ENCODE measurements at places on chromosomes 6 and 20.

GRCh38 chr20:33005132-33005566 lies 916 bp upstream of the SUN5 start:
- no peak for DNase-seq

GRCh38 chr6:95318137-95318536 lies 259.2 kb upstream of the MANEA start:
- DNase-seq: no peak

GRCh38 chr6:89110284-89110683 lies 7.6 kb downstream of the SRSF12 start:
- DNase-seq: no peak

DNA sequence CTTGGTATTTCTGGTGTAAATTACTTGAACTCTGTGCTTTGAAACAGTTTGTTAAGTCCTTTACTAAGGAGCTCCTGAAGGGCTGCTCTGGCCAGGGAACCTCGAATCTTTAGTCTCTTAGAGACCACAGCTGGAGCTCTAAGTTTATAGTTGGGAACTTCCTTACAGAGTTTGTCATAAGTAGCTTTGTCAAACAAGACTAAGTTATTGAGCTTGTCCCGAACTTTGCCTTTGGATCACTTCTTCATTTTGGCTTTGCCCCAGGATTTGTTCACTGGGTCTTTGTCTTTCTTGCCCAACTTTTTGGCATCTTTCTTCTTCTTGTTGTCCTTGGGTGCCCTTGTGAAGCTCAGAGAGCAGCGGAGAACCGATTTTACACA lies 64.8 kb downstream of the FAM50B start:
- no peak for DNase-seq

GRCh38 chr6:50970908-50971307 lies 152.2 kb downstream of the TFAP2B start:
- no peak for DNase-seq

GRCh38 chr6:34897130-34897529 lies 8.1 kb downstream of the ANKS1A start:
- DNase-seq: no peak

DNA sequence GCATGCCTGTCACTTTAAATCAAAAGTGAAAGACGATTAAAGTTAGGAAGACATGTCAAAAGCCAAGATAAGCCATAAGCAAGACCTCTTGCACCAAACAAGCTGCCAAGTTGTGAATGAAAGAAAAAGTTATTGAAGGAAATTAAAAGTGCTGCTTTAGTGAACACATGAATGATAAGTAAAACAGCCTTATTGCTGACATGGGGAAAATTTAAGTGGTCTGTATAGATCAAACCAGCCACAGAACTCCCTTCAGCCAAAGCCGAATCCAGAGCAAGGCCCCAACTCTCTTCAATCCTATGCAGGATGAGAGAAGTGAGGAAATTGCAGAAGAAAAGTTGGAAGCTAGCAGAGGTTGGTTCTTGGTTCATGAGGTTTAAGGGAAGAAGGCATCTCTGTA lies 9.3 kb upstream of the RIPK1 start:
- no peak for DNase-seq

- no peak for DNase-seq
Observed at GRCh38 chr6:36722879-36723278, 25.3 kb downstream of the RAB44 start.

GRCh38 chr6:63510849-63511248 lies 61.4 kb upstream of the LOC128125822 start:
- DNase-seq: no peak

- no peak for DNase-seq
Observed at GRCh38 chr20:1204113-1204512, 859 bp downstream of the C20orf202 start.

DNA sequence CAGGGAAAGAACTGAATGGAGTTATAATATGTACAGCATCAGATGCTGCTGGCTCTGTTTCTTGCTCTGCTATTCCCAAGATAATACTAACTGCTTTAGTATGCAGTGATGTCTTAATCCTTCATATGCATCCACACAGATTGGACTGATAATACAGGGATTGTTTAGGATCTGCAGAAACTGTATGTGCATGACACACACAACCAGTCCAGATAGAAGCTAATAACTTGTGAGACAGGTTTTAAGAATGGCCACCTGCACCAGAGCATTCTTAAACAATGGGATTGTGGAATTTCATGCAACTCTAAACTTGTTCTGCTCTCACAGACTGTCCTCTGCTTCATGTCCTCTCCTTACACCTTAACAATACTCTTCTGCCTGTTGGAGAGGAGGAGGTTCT lies 90.9 kb downstream of the SPTLC3 start:
- DNase-seq: no peak

DNA sequence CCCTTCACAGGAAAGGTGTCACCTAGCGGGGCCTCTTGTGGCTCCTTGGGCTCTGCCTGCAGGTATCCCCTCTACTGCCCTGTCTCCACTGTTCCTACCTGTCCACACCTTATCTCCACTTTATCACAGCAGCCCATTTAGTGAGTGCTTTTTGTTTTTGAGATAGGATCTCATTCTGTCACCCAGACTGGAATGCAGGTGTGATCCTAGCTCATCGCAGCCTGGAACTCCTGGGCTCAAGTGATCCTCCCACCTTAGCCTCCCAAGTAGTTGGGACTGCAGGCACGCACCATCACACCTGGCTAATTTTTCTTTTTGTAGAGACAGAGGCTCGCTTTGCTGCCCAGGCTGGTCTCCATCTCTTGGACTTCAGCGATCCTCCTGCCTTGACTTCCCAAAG lies 48.0 kb downstream of the BCAS4 start:
- no peak for DNase-seq

GRCh38 chr6:44265007-44265721 lies at the start of gene NFKBIE:
Gene NFKBIE, minus strand, starts transcription at chr6:44265551. Its CDS starts 205 bp downstream, at chr6:44265346.
- peak; percentile 88 for DNase-seq

DNA sequence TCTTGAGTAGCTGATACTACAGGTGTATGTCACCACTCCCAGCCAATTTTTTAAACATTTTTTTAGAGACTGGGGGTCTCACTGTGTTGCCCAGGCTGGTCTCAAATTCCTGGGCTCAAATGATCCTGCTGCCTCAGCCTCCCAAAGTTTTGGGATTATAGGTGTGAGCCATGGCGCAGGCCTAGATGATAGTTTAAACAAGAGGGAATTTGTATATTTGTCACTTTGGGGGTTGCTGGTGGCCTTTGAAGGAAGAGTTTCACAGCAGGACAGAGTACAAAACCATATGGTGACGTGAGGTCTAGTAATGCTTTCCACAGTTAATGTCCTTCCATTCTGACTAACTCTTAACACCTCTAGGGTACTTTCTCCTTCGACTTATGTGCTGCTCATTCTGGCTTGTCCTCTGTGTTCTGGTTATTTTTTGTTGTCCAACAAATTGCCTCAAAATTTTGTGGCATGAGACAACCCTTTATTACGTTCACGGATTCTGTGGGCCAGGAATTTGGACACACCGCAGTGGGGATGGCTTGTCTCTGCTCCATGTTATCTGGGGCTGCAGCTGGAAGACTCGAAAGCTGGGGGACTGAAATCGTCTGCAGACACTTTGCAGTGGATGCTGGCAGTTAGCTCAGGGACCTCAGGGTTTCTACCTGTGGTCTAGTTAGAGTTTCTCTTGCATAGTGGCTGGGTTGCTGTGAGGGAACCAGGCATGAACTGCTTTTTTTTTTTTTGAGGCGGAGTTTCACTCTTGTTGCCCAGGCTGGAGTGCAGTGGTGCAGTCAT lies 23.0 kb upstream of the IER3 start:
- DNase-seq: no peak

DNA sequence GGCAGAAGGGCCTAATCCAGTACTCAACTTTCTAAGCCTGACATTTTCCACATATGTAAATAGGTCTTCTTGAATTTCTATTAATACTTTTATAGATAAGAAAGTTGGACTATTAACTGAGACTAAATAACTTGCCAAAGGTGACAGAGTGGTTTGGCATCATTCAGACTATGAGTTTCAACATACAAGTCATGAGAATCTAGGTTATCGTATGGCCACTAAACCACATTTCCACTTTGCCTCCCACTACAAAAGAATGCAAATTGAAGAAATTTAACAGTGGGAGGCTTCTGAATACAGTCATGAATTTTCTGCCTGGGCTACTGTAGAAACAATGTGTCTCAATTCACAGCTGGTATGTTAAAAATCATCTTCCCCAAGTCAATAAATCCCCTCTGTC lies 531.0 kb upstream of the AGPAT4 start:
- no peak for DNase-seq

DNA sequence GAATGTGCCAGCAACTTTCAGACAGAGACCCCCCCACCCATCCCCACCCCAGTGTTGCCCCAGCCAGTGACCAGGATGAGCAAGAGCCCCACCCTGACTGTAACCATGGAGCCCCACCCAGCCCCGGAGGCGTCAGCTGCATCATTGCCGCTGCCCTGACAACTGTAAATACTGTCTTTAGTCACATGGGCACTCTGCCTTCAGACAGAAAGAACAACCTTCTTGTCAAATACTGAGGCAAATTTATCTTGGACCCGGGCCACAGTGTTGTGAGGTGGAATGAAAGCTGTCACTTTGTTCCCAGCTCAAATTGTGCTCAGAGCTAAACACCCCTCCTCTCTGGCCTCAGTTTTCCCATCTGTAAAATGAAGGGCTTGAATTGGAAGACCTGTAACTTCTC lies 23.7 kb downstream of the MOCS3 start:
- no peak for DNase-seq

GRCh38 chr6:118791499-118791898 lies 102.5 kb upstream of the ASF1A start:
- no peak for DNase-seq

- DNase-seq: no peak
Observed at GRCh38 chr6:15927531-15928225, 201.2 kb upstream of the MYLIP start.

DNA sequence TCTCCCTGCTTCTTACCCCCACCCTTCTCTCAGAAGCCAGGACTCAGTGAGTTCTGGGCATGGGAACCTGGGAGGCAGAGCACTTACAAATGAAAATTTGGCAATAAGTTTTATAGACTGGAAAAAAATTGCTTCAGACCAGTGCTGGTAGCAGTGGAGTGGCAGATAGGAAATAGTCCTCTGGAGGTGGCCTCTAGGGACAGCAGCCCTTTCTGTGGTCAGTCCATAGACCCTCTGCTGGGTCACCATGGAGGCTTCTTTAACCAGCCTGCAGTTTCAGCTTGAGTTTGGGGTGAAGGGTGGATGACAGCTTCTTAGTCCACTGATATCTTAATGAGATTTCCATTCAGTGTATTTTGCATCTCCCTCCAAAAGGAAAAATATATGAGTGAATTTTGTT lies 179.1 kb downstream of the ARID1B start:
- no peak for DNase-seq

DNA sequence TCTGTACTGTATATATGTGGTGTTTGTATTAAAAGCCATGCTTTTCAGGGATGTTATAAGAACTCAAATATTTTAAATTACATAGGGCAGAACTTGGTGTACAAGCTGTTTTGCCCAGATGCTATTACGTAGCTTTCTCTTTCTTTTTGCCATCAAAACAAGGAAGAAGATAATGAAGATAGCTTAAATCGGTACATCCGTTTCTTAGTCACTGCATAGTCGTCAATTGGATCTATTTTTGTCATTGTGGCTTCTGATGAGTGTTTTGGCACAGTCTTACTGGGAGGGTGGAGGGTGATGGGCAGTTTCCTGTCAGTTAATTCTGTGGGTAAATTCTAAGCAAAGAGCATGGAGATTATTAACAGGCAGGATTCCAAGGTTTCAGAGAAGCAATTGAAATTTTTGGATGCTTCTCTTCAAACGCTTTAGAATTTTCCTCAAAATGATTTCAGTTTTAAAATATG lies 649.1 kb upstream of the GJE1 start:
- no peak for DNase-seq

DNA sequence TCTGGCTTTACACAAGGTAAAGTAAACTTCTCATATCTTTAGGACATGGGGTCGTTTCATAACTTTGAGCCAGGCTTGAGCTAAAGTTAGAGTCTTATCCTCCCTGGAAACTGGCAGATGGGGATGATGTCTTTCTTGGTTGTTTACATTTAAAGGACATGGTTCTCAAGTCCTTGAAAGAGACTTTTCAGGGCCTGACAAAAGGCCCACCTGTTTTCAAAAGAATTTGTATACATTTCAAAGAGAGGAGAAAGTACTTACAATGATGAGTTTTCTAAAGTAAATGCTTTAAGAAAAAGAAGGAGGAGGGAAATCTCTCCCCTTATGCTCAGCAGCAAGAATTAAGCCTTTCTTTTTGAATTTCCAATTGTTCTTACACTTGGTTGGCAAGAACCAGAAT lies 45.7 kb upstream of the TINAG start:
- DNase-seq: no peak

- DNase-seq: no peak
Observed at GRCh38 chr6:136582711-136583471, 32.7 kb upstream of the MAP7 start.

- DNase-seq: no peak
Observed at GRCh38 chr6:8213995-8214394, 111.6 kb upstream of the EEF1E1 start.

- DNase-seq: no peak
Observed at GRCh38 chr6:44896701-44897100, 431.4 kb upstream of the RUNX2 start.

- no peak for DNase-seq
Observed at GRCh38 chr6:34234667-34235306, 1.9 kb upstream of the HMGA1 start.

DNA sequence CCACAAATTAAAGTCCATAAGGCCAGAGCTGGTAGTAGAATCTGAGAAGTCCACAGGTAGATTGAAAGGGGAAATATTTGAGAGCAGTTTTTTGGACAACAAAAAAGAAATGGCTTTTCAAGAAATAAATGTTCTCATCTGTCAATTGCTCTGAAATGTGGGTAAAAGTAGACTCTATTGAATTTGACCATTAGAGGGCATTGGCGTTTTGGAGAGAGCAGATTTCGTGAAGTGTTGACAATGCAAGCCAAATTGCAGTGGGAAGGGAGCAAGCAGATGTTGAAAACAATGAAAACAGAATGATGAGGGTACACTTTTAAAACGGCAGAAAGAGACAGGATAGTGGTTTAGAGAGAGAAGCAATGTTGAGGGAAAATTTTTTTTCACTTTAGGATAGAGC lies 149.1 kb upstream of the FAM83B start:
- no peak for DNase-seq

DNA sequence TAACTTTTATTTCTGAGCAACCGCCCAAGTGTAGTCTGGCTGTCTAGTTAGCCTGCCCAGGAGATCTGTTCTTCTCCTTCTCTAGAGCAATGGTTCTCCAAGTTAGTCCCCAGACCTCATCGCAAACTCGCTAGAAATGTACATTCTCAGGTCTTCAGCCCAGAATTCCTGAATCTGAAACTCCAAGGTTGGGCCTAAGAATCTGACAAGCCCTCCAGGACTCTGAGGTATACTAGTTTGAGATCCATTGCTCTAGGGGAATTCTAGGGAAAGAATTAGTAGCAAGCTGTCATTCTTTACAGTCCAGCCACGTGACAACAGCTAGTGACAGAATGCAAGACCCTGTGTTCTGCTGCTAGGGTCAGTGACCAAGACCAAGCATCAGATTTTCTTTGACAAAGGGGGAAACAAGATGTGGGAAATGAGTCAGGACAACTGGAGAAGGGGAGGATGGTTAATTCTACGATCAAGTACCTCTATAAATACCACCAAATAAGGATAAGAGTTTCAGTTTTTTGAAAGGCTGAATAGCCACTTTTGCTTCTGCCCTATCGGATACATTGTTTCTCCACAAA lies 5.8 kb downstream of the UBE2V1 start:
- DNase-seq: peak; percentile 18

Data from ascending aorta (tissue), 2 donors.